ENCODE measurements at places on chromosomes 16 and 17.
A peak's percentile ranks its signal among the peaks of the same experiment; 100 is the strongest.

GRCh38 chr17:67246403-67246652 is 1.3 kb upstream of the HELZ start:
- no peak for DNase-seq

GRCh38 chr17:59357929-59358328 is 26.5 kb downstream of the YPEL2 start:
- peak; percentile 31 for DNase-seq

GRCh38 chr17:82831818-82832200 is 8.0 kb downstream of the ZNF750 start:
- DNase-seq, result no peak

DNA sequence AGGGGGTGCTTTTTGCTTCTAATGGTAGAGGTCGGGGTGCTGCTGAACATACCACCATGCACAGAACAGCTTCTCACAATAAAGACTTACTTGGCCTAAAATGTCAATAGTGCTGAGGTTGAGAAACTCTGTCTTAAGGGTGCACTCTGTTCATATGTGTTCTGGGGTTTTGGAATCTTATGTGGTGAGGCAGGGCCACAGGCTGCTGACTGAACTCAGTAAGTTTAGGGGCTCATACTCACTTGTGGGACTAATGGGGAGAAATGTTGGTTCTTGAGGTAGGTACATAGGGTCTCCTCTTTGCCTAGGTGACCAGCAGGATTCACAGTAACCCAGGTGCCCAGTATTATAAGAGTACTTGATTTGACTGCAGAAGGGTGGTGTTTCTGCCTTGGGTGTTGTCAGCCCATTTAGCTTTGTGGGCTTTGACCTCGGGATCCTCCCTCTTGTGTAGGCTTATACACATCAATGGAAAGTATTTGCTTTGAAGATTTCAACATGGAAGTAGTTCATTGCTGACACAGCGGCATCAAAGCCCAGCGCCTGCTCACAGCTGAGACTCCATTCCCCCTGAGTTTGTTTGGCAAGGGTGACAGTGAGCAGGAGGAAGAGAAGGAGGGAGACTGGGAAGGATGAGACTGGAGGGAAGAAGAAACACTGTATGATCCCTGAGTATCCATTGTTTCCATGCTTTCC is 17.2 kb downstream of the SLC7A6 start:
- no peak for DNase-seq

DNA sequence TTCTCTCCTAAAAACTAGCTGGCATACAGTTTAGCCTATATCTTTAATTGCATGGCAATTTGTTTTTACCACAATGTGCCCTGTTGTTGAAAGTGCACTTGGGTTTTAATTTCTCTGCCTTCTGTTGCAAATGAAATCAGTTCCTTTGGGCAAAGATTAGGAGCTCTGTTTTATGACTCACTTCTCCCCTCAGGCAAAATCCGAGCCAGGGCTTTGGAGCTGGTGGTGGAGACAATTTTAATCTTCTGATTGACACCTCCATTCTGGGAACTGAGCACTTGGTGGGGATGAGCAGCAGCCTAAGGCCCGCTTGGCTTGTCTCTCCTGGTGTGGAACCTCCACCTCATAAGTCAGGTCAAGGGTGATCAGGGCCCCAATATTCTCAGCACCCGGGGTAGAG is 13.3 kb upstream of the MYH8 start:
- DNase-seq, result no peak

GRCh38 chr16:56047307-56048234 is 143.7 kb upstream of the GNAO1 start:
- no peak for DNase-seq

- no peak for DNase-seq
Measured at GRCh38 chr17:43779145-43780125, 658 bp upstream of the DUSP3 start.

All from stimulated activated CD8-positive, alpha-beta memory T cell treated with anti-CD3 and anti-CD28 coated beads, Interleukin-7, amount 100 ng/mL, for 48 hours (primary cell).